ENCODE measurements at places on chromosomes 7 and 10.

- DNase-seq: no peak
These were observed 35.0 kb downstream of the LHFPL3 start for GRCh38 chr7:104363355-104363754.

GRCh38 chr7:151851782-151852181 lies 25.1 kb downstream of the PRKAG2 start:
- DNase-seq: no peak

- no peak for DNase-seq
These were observed 59.6 kb downstream of the BLNK start for GRCh38 chr10:96211764-96212163.

- DNase-seq: peak; percentile 55
These were observed 12.0 kb downstream of the IFIT5 start for GRCh38 chr10:89426230-89426868.

DNA sequence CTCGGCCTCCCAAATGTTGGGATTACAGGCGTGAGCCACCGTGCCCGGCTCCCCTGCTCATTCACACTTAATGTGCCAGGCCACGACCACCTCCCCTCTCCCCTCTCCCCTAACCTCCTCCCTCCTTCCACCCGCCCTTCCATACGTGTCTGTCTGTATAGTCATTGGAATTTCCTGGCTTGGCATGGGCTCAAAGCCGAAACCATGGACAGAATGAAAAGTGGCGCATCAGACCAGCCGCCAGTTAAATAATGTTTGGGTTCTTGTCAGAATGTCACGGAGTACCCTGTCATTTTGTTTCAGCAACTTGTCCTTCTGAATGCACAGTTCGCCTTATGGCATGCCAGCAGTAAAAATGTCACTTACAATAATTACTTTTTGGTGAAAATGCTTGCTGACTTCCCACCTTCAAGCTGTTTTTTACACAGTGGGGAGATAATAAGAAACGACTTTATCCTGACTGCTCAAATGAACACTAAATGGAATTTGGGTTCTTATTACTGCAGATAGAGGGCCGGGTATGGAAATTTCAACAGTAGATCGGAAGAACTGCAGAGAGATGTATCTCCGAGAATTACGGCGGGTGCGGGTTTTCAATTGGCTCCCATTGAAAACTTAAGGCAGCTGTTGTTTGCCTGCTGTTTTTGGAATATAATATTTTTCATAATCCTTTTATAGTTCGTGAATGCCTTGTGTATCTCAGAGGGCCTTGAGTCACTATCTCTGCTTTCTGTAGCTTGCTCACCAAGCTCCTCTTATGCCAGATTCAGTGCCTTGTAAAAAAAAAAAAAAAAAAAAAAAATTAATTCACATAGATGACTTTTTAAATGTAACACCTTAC lies 65.5 kb upstream of the SH2B2 start:
- DNase-seq: no peak

- no peak for DNase-seq
These were observed 54.1 kb downstream of the CDK6 start for GRCh38 chr7:92782236-92782635.
